ENCODE measurements at places on chromosomes 3 and 15.

DNA sequence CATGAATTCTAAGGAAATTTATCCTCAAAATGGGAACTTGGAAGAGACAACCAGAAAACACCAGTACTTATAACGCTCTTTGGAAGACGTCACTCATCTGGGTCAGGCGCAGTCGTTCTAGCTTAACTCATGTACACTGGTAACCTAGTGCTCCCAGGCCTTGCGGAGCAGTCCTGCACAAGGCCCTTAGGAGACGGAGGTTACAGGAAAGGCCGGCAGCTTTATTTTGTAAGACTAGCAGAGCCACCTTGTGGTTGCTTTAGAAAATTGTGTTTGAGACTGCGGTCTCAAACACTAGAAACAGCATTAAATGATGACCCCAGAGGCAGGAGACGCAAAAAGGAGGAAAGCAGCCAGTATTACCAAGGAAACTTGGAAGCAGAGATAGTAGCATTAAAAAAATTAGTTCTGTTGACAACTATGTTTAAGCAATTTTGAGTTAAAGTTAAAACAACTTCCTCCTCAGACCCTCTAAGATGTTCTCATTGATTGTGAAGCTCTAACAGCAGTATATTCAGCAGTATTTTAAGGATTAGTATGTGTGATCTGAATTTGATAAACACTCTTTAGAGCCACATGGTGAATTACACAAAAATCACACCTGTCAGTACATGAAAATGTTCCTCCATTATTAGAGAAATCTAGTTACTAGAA, 141.9 kb upstream of the C2CD4B start:
- DNase-seq = peak; percentile 79

GRCh38 chr3:43248185-43248583, 38.2 kb upstream of the SNRK start:
- no peak for DNase-seq

GRCh38 chr3:16060358-16060852, 114.1 kb upstream of the GALNT15 start:
- peak; percentile 100 for DNase-seq

GRCh38 chr15:66832664-66833063, 130.6 kb downstream of the SMAD6 start:
- peak; percentile 32 for DNase-seq

- DNase-seq = no peak
Measured at GRCh38 chr15:45594319-45594718, 7.1 kb downstream of the BLOC1S6 start.

DNA sequence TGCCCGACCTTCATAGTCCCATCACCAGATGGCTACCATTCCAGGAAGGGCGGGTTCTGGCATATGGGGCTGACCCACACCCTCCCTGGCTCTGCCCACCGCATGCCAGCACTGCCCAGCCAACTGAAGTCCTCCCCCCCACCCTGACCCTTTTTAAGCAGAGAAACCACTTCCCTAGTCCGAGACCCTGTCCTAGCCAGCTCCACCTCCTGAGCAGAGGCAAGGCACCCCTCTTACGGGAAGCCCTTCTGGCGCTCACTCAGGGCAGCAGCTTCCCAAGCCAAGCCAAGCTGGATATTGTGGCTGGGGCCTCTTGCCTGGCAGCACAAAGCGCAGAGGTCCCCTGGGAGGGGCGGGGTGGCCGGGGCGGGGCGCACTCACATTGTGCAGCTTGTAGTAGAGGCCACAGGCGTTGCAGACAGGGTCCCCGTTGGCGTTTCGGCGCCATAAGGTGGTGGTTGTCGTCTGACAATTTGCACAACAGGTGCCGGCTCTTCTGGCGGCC, 11.5 kb downstream of the GATA2 start:
- no peak for DNase-seq

DNA sequence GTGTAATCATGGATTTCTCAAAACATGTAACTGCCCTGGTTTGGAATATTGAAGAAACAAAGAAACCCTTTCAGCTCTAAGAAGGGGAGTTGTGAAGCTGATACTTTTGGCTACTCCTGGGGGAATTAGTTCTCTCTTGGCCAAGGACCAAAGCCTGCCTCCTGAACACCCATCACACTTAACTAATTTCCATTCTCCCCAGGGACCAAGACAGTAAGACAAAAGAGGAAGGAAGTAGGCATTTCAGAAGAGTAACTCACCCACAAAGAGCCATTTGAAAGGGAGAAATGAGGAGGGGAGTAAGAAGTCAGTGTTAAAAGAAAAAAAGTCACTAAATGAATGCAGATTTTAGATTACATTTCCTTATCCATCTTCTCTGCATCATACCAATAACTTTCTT, 328.0 kb upstream of the SOX2 start:
- no peak for DNase-seq

GRCh38 chr3:187403768-187404288, 35.6 kb downstream of the RTP4 start:
- DNase-seq = peak; percentile 98

DNA sequence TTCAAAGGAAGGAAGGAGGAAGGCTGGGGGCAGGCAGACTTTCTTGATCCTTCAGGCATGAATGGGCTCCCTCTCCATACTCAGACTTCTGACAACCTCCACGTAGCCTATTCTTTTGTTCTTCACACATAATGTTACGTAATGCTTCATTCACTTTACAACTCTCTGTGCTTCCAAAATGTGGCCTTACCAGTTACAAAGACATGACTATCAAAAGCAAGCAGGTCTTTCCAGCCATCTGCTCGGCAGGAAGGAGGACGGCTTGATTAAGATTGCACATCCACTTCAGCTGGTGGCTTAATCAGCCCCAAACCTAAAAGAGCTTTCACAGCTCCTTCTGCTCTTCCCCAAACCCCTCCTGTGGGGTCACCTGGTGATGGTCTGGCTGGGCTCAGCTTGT, 263.2 kb downstream of the XXYLT1 start:
- DNase-seq = no peak

DNA sequence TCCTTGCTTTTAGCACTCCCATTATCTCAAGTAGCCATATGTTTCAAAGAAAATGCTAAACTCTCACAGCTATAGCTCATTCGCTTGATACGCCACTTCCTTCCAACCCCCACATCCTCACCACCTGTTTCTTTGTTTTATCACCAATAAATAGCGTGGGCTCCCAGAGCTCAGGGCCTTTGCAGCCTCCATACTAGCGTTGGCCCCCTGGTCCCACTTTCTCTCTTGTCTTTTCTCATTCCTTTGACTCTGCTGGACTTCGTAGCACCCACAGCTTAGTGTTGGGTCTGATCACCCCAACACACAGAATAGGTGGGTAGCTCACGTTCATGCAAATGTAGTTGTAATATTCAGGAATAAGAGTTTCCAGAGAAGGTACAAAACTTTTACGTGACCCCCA, 4.1 kb upstream of the GPD1L start:
- DNase-seq = no peak

- no peak for DNase-seq
Measured at GRCh38 chr3:4820296-4821121, 158.7 kb upstream of the BHLHE40 start.

GRCh38 chr3:11764931-11765363, 81.7 kb downstream of the TAMM41 start:
- DNase-seq = peak; percentile 95

DNA sequence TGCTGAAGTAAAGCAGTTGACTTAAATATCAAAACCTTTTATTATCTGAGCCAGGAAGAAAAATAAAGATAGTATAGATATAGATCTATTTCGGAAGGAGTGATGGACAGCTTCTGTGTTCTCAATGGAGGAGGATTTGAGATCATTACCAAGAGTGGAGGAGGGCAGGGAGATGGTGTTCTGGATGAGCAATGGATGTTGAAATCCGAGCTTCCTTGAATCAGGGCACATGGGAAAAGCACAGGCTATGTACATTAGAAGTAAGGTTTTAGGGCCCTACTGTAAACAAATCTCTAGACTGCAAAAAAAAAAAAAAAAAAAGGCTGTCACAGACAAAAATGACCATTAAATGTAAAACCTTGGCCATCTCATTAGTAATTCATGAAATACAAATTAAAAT, 43.2 kb downstream of the GTPBP8 start:
- DNase-seq = no peak

DNA sequence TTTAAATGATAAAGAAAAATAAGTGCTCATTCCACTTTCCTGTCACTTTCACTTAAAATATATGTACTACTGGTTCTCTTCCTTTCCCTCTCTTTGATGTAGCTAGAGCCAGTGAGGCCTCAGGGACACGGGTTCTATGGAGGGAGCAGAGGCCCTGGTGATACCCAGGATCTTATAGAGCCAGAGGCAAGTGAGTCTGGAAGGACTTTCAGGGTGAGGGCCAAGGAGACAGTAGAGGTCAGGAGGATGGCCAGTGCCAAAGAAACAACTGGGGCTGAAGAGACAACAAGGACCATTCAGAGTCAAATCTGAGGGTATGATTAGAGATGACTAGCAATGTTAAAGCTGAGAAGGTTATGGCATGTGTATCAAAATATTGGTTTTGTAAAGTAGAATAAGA, 124.1 kb upstream of the GOLGA6L6 start:
- no peak for DNase-seq

- DNase-seq = no peak
Measured at GRCh38 chr3:47394881-47395280, 14.1 kb downstream of the PTPN23 start.

DNA sequence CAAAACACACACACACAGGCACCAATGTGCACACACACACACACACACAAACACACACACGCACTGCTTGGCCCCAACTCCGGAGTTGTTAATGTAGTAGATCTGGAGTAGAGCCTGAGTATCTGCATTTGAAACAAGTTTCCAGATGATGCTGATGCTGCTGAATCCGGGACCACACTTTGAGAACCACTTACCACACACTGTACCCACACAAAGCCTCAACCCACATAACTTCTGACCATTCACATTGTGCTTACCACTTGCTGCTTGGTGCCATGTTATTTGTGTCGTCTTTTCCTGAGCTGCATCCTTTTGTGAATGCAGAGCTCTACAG, 36.9 kb downstream of the SETMAR start:
- DNase-seq = no peak

- DNase-seq = peak; percentile 83
Measured at GRCh38 chr3:132029182-132029902, 5.5 kb downstream of the CPNE4 start.

DNA sequence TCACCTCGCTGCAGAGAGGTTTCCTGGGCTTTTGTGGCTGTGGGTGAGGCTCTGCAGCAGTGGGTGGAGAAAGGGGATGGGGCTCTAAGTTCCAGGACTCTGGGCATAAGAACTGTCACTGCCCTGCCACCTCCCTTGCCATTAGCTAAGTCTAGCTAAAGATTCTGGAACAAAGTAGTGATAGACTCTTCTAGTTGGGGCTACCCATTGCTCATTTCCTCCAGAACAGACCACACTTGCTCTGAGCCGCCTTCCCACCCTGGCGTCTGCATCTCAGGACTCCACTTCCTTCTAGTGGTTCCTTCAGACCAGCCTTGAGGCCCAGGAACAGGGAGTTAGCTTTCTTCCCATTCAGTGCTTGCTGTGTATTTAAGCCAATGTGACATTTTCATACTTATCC, 7.5 kb downstream of the ARHGAP31 start:
- DNase-seq = no peak

DNA sequence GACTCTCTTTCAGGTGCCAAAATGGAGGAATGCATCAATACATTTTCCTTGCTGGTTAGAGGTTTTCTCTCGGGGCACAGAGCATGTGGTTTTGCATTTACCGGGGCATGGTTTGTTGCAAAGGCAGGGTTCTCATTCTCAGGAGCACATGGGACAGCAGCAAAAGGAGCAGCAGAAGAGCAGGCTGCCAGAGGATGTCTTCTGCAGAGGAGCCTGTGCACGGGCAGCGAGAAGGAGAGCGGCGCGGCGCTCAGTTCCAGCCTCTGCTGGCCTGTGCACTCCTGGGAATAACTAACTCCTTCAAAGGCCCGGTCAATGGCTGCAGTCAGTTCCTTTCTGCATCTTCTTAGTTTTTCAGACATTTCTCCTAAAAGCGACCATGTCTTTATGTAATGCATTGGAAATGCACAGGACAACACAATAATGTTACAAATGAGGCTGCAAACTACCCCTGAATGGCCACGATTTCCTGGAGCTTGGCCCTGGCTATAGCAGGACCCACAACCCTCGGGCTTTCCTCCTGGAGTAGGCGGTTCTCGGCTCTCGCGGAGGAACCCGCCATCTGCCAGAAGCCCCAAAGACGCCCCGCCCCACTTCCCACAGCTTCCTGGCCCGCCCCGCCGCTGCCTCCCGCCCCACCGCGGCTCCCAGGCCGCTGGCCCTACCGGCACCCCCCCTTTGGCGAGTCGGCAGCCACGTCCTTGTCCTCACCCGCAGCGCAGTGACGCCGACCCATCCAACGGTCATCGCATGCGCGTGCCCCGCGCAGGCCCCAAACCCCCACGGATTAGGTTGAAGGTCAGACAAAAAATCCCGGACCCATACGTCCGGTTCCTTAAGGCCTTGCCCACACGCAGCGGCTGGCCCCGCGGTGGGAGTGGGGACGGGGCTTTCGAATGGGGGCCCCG, at the start of gene C3orf62:
Gene C3orf62 (minus strand): TSS at position 758 of the 908 bp plus-strand sequence. CDS start 360 bp downstream, at position 398.
- DNase-seq = peak; percentile 65

DNA sequence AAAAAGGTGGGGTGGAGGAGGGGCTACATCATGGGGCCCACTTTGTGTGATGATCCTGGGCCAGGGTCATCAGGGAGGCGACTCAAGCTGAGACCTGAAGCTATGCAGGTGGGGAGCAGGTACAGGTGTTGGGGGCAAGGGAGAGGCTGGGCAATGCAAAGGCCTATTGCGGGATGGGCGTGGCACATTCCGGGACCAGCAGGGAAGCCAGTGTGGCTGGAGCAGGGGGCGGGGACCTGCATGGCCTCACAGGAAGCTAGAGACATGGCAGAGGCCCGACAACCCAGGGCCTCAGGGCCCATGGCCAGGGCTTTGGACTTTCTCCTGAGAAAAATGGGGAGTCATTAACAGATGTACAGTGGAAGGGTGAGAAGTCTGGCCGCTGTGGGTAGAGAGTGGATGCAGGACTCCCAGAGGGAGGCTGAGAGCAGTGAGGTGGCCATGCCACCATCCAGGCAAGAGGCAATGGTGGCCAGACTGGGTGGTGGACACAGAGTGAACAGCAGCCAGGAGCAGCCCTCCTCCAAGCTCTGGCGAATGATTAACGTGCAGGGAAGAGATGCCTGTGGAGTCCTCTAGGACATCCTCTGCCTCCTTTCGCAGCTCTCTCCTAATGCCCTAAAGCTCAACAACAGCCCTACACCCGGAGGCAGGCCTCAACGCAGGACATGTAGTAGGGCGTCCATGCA, 122.6 kb upstream of the ATP2B2 start:
- peak; percentile 46 for DNase-seq

DNA sequence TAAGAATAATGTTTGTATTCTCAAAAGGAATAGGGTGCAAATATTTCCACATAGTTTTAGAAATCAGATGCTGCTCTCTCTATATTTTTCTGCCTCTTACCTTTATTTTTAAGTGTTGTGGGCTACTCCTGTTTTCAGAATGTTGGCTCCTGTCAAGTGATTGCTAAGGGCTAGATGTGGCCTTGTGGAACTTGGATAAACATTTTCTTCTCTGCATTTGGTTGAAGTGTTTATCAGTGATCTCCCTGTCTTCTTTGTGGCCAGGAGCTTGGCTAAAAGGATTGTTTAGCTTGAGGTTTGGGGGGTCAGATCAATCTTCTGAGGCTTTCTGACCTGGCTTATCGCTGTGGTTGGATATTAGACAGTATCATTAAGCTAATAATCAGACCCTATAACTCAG, 112.6 kb downstream of the TCF12 start:
- DNase-seq = no peak

GRCh38 chr3:15064299-15064834, 748 bp downstream of the MRPS25 start:
- no peak for DNase-seq

Data from A172 (cell line).